Left cardiac atrium (tissue), 4 donors: ENCODE measurements at places on chromosomes 5 and 9.
A peak's percentile ranks its signal among the peaks of the same experiment; 100 is the strongest.

DNA sequence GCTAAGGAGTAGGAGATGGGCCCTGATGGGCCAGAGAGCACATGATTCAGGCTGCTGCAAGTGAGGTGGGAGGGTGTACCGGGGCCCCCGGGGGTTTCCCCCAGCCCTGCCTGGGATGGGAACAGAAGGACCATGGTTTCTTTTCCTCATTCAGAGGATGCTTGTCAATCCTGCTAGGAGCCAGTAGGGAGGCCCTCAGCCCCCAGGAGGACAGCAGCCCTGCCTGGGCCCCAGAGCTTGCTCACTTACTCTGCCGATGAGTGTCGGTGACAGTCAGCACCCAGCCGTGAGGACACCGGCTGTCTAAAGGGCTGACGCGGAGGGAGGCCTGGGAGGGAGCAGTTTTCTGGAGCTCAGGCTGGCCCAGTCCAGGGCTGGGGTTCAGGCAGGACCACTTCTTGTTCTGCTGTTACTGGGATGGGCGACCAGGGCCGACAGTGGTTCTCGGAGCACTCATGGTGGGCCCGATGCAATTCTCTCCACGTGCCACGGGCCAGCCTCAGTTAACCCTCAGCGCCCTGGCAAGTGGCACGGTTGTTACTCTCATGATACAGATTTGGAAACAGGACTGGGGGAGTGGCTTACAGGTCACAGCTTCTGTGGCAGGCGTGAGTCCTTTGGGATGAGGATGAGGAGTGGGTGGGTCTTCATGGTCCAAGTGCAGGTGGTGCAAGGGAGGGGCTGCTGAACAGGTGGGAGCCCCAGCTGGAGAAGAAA, 1.8 kb downstream of the ARRDC1 start:
- DNase-seq, result no peak

DNA sequence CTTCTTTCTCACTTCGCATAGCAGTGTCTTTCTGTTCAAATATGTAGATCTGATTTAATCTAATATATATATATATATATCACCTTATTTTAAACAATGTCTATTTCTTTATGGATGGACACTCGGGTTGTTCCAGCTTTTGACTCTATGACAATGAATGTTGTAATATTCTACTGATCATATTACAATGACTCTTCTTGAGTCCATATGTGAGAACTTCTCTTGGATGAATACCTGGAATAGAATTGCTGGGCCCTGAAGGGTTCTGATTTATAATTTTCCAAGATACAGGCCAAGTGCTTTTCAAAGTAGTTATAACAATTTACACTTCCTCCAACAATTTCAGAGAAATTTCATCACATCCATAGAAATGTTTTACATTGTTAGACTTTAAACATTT, 28.8 kb downstream of the NTRK2 start:
- DNase-seq, result no peak

DNA sequence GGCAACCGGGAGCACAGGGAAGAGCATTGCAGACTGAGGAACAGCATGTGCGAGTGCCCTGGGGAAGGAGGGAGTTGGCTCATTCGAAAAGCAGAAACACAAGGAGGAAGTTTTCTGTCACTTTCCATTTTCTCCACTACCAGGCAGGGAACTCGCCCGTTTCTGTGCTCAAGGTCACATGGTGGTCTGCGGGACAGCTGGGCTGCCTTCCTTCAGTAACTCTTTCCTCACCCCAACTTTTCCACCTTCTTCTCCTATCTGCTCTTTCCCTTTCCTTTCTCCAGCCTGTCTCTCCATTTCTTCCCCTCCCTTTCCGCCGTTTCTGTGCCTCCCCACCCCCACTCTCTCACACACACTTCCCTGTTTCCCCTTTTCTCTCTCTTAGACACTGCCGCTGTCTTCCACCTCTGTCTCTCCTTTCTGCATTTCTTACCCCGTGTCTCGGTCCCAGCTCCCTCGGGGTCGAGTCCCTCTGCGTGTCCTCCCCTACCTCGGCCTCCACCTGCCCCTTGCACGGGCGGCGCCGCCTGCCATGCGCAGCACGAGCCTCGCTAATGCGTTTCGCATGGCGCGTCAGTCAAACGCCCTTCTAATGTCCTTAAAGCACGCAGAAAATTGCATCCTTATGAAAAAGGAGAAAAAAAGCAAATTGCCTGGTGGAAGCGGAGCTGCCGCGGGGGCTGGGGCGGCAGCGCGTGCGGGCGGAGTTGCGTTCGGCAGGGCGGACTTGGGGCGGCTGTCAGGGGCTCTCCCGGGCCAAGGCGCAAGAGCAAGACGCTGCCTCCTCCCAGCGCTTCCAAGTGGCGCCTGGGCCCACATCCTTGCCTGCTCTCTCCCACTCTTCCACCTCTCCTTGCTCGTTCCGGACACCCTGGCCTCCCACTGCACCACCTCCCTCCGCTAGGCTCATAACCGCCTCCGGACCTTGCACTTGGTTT, 9.5 kb downstream of the BARX1 start:
- no peak for DNase-seq

GRCh38 chr5:60092671-60093422, 199.3 kb upstream of the PDE4D start:
- no peak for DNase-seq

DNA sequence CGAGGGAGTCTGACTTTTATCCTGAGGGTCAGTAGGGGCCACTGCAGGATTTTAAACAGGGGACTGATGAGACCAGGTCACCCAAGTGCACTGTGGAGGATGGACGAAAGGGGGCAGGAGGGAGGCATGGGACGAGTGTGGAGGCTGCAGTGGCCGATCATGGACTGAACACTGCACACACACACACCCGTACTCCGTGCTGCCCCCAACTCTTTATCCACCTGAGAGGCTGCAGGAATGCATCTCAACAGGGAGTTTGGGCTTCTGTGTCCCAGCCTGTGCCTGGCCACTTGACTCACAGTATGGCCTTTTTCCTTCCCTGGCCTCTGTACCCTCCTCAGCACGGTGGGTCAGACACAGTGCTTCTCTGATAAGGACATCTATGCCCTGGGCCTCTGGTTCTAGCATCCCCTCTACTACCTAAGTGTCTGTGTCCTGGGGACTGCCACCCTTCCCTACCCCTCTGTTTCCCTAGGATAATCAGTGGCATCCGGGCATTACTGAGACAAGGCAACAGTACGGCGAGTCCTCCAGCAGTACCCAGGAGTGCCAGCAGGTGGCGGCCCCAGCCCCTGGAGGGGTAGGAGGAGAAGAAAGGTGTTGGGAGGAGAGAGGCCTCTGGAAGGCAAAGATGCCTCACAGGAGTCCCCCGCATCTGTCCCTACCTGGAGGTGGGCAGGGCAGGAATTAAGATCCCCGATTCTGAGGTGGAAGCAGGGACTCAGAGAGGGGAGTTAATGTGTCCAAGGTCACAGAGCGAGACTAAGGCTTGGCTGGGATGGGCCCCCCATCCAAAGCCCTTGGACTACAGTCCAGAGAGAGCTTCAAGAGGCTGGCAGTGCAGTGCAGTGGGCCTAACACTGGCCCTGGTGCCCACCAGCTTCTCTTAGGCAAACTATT, 5.1 kb upstream of the CDX1 start:
- peak; percentile 82 for DNase-seq

DNA sequence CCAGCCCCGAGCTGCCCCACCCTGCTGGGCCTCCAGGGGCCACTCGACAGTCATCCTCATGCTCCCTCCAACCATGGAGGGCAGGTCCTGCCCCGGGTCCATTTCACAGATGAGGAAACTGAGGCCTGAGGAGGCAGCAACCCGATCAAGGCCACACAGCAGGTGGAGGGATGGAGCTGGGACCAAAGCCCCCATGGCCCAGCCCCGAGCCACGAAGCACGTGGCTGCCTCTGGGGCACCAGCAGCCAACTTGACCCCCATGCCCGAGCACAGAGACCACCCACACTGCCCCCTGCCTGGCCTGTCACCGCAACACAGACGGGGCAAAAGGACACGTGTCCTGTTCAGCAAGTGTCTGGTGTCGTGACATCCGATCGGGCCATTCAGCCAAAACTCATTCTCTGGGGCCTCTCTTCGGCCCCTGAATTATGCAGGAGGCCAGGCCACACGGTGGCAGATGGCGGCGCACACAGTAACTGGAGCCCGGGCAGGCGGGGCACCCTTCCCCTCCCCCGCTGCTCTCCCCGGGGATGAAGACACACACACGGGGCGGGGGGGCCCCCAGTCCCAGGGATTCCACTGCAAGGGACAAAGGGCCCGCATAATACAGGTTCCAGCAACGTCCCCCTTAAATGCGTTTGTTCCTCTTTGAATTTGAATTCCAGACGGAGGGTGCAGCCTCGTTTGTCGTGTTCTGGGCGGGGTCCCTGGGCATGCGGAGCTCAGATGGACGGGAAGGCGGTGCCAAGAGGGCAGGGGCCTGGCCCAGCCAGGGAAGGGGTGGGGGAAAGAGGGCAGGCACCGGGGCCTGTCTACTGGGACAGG, 29.4 kb upstream of the TMEM250 start:
- DNase-seq, result no peak

DNA sequence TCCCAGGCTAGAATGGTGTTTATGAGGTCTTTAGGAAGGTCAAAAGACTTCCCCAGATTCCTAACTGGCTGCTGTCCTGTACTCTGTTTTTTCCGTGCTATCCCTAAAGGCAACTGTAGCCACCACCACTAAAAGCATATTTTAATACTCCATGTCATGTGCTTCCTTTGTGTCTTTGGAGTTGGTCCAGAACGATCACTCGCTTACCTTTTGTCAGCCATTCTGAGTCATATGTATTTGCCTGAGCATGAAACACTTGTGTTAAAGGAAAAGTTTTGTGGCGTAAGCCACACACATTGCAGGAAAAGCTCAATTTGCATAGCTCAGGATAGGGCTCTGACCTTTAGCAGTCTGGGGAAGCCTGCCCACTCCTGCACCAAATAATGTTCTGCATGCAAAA, 299.6 kb downstream of the NTRK2 start:
- no peak for DNase-seq

DNA sequence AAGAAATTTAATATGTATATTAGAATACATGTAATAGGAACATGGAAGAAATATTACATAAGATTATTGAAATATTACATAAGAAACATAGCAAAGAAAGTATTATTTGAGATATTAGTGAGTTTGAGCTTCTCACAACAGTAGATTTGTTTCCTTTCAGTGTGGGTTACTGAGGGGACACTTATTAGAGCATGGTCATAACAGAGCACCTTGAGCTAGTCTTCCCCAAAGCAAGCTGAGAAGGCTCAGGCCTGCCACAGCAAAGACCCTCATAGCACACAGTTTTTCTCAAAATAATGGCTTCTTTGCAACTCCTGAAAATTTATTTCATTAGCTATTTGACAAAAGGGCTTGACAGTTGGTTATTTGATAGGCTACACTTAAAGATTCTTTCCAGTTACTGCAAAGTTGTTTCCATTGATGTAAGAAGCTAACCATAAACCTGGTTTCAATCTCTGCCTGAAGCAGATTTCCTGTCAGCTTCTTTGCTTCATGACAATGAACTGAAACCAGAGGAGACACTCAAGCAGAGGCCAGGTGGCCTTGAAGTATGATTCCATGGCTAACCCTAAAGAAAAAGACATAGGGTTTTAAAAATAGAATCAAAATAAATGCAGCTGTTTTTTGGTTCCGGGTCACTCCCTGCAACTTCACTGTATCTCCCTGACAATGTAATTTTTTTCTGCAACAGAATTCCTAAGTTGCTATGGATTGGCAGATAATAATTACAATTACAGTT, 68.6 kb downstream of the ERMP1 start:
- no peak for DNase-seq

DNA sequence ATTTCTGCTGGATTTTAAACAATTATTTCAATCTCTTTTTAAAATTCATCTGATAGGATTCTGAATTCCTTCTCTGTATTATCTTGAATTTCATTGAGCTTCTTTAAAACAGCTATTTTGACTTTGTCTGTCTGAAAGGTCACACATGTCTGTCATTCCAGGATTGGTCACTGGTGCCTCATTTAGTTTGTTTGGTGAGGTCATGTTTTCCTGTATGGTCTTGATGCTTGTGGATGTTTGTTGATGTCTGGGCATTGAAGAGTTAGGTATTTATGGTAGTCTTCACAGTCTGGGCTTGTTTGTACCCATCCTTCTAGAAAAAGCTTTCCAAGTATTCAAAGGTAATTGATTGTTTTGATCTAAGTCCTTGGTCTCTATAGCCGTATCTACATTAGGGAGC, 39.1 kb downstream of the DENND4C start:
- DNase-seq, result no peak

DNA sequence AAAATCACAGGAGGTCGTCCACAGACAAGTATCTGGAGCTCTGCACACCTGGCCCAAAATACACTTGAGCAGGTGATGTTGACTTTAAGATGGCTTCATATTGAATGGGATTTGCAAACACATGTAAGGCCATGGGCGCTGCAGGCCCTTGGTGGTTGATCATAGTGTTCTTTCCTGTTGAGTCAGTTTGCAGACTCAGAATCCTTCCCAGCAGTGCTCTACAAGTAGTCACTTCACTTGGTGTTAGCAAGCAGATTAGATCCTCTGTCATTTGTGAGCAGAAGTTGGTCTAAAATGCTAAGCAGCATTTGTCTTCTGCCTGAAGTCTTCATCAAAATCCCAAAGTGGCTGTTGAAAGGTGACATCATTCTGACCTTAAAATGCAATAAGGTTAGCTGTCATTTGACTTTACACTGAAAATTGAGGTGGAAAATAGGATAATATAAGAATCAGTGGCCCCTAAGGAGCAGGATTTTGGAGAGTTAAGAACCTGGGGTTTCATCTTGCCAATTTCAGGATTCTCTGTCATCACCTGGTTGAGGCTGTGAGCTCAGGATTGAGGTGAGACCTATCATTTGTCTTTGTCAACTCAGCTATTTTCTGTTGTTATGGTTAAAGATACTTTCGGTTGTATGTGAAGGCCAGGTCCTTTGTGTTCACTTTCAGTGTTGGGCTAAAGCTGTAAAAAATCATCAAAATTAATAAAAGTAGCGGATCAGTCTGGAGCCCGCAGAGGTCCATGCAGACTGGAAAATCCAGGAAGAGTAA, 114.5 kb downstream of the LRRC70 start:
- no peak for DNase-seq

DNA sequence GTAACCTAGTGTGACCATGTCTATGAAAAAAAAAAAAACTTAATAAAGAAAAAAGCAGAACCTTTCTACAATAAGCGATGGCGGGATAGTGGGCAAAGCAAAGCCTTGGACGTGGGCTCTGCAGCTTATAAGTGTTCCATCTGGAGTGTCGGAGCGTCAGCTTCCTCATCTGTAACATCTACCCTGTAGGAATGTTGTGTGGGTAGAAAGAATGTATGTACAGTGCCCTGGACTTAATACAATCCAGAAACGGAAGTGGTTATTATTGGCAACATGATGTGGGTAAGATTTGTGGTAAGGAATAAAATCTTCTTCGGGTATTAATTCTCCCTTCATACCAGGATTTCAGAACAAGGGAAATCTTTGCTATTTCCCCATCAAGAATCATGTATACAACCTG, 66.5 kb downstream of the SEMA5A start:
- no peak for DNase-seq

GRCh38 chr5:67549296-67549618, 352.7 kb upstream of the CD180 start:
- no peak for DNase-seq
